ENCODE measurements at places on chromosomes 5 and 9.

- DNase-seq, result no peak
These were observed 6.5 kb upstream of the FGF1 start for GRCh38 chr5:142692321-142692894.

DNA sequence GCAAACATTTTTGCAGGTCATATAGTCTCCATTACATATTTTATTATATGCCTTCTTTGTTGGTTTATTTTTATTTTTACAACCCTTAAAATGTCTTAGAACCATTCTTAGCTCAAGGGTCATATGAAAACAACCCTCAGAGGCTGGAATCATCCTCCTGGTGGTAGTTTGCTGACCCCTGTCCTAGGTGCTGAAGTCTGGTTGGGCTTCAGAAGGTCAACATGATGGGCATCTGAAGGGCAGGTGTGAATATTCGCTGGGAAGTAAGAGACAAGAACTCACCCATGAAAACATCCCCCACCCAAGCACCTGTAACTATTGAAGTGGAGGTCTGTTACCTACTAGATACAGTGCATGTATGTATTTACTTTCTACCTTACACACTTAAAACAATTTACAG, 75.4 kb downstream of the OSMR start:
- DNase-seq, result no peak

GRCh38 chr5:130323804-130324454, 419.7 kb downstream of the CHSY3 start:
- no peak for DNase-seq

DNA sequence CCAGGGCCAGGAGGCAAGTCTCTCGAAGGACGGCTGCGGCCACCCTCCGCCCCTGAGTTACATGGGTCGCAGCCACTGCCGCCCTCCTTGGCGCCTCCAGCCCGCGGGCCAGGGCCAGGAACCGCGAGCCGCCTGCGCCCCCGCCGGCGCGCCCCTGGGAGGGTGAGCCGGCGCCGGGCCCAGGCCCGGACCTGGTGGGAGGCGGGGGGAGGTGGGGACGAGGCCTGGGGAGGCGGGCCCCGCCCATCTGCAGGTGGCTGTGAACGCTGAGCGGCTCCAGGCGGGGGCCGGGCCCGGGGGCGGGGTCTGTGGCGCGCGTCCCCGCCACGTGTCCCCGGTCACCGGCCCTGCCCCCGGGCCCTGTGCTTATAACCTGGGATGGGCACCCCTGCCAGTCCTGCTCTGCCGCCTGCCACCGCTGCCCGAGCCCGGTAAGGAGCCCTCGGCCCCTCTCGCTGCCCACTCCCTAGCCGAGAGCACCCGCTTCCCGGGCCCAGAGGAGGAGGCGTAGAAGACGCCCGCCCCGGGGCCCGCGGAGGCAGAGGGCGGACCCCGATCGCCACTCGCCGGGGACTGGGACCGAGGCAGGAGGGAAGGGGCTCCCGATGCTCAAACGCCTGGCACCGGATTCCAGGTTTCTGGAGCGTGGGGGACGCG, at the start of gene ASS1:
TSS of gene ASS1 (plus strand) at position 397 of the 657 bp plus-strand sequence. CDS start 7,268 bp downstream, outside the sequence.
- no peak for DNase-seq
